Left lobe of liver (tissue), 2 donors: ENCODE measurements at places on chromosomes 3 and 15.

- no peak for DNase-seq
Observed at GRCh38 chr3:151297429-151297828, 19.1 kb upstream of the P2RY14 start.

- DNase-seq = no peak
Observed at GRCh38 chr3:23325466-23326065, 122.4 kb downstream of the UBE2E2 start.

DNA sequence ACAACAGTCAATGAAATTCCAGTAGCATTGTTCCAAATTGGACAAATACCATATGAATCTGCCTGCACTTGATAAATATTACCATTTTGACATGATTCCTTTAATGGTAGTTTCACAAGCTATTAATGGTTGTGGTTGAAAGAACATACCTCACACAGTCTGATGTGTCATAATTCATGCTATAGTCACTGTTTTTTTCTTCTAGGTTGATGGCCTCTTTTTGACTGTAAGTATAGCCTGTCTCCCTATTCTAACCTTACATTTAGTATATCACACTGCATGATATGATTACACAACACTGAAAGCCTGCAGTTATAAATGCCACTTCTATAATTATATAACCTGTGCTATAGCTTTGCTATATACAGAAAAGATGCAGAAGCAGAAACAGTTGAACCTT is 834.1 kb downstream of the NSUN3 start:
- no peak for DNase-seq

GRCh38 chr3:4670352-4670751 is 177.2 kb downstream of the ITPR1 start:
- no peak for DNase-seq

DNA sequence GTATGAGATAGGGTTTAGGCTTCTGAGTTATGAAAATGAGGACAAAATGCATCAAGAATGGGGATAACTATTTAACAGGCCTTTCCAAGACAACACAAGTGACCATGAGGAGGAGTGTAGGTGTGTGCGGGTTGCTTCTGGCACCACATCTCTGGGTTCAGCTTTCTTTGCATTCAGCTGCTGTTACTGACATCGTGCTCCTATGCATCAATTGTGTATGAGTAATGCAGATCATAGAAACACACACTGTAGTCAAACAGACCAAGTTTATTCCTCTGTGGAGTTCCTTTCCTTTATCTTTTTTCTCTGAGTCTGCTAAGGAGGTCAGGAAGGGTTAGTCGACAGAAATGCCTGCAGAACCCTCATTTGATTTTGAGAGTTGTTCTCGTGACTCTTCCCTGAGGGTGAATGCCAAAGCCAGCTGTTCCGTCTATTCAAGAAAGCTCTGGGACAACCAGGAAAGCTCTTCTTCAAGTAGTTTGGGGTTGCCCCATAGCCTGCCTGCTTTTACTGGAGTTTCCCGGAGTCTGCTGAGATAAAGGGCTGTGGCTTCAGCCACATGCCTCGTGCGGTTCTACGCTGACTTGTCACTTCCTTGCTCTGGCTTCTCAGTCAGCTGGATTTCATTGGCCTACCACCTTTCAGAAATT is 136.7 kb upstream of the TLE3 start:
- no peak for DNase-seq
